ENCODE measurements at places on chromosomes 6 and 20. TPM values are rescaled to one million over a fixed set of nuclear protein-coding genes. Genes with fewer than 3 reads are reported as not detected.

Gene FHL5
- not detected for total RNA-seq

Gene ZSCAN23
- 0.44 TPM for total RNA-seq

Gene GMPR
- 11.8 TPM for total RNA-seq

Gene FAM209A
- total RNA-seq = 1.7 TPM

Gene CFAP206
- not detected for total RNA-seq

Gene WFDC5
- not detected for total RNA-seq

DNA sequence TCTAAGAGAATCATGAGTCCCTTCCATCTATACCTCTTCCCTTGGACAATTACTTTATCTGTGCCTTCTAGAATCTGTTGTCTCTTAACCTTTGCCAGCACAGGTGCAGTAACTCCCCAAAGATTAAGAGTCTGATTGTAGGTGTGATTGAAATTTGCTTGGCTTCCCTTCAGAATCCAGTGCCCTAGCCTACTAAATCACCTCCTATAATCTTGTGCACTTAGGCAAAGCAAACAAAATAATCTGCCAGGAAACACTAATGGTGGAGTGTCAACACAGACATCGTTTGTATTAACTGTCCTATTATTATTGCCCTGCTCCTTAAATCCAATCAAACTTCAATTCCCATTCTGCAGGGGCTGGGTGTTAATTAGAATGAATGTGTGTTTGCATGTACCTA, 28.0 kb downstream of the ID4 start:
- H3K27ac ChIP-seq = no peak overlapping the region
- no peaks in the 10 kb centered on the region for H3K4me1 ChIP-seq
- H3K27me3 ChIP-seq = no peaks in the 10 kb centered on the region
- DNase-seq = no peak

DNA sequence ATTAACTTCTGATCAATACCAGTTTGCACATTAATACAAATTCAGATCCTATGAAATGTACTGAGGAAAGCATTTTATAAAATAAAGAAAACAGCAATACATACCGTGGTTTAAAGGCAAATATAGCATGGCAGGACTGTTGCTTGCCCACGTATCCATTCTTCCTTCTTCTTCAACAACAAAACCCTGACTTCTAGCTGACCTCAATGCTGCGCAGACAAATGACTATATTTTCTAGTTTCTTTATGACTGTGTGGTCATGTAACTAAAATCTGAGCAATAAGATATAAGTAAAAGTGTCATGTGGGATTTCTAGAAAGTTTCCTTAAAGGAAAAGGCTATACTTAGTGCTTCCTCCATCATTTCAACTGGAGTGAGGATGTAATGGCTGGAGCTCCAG, 85.0 kb downstream of the CDC40 start:
- no peaks in the 10 kb centered on the region for H3K4me1 ChIP-seq
- no peaks in the 10 kb centered on the region for H3K27me3 ChIP-seq
- no peak overlapping the region for H3K27ac ChIP-seq
- no peaks in the 10 kb centered on the region for H3K36me3 ChIP-seq

DNA sequence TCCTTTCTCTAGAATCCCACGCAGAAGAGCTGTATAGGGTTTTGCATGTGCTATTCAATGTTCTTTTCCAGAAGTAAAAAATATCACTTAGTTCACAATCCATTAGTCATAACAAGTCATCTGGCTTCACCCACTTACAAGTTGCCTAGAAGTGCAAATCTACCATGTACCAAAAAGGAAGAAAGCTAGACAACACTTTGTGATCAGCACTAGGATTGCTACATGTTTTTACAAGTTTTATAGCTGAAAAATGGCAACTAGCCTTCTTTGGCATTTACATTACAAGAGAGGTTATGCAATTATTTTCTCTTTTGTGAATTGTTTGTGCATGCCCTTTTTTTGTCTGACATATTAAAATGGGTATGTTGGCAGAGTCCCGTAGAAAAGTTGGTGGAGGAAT, 85.6 kb upstream of the PTPRK start:
- H3K36me3 ChIP-seq = no peaks in the 10 kb centered on the region
- no peaks in the 10 kb centered on the region for H3K4me1 ChIP-seq
- peaks cover 5% of the 10 kb centered on the region for H3K27me3 ChIP-seq
- DNase-seq = no peak

DNA sequence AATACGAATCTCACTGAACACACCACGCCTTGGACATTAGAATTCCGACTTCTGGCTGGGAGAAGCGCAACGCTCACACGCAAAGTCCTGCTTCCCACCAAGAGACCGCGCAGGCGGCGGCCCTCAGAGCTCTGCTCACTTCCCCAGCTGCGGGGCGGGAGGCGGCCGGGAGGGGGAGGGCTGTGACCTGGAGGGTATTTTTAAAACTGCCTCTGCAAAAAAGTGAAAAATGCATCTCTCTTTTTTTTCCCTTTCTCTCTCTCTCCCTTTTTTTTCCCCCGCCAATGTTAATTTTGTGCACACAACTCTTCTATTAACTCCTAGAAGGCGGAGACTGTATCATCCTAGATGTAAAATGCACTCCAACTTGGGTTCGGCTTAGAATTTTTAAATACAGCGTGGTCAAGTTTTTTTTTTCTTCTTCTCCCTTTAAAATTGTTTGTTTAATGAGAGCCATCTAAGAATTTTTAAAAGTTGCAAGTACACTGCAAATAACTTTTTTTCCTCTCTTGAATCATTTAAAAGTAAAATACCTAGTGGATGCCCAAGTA, 66.4 kb downstream of the STX11 start:
- peak overlapping the region; percentile 91 for H3K27ac ChIP-seq
- peaks cover 1% of the 10 kb centered on the region for H3K36me3 ChIP-seq
- peaks cover 3% of the 10 kb centered on the region for H3K27me3 ChIP-seq
- peak overlapping the region; percentile 82 for H3K4me3 ChIP-seq

GRCh38 chr6:117483004-117483644, 650 bp downstream of the DCBLD1 start:
- peaks cover 34% of the 10 kb centered on the region for H3K27me3 ChIP-seq
- H3K36me3 ChIP-seq = peaks cover 6% of the 10 kb centered on the region
- H3K27ac ChIP-seq = peak overlapping the region; percentile 68
- peak; percentile 46 for DNase-seq

DNA sequence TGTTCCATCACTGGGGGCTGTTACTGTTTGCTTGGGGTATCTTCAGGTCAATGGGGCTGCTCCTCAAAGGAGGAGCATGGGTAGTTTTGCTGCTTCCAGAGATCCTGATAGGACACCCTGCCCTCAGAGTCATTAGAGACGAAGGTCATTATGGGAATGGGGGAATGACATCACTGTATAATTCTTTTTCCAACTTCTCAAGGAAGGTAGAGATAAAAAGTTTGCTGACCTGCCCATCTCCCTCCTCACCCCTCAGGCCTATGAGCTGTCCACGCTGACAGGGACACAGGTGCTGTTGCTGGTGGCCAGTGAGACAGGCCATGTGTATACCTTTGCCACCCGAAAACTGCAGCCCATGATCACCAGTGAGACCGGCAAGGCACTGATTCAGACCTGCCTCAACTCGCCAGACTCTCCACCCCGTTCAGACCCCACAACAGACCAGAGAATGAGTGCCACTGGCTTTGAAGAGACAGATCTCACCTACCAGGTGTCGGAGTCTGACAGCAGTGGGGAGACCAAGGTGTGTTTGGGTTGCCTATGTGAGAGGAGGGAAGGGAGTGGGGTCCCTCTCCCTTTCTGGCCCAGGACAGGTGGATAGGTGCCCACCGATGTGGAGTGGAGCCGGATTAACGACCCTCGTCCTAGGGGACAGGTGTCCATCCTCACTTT, 2.7 kb downstream of the SRF start:
- peak; percentile 55 for DNase-seq
- H3K36me3 ChIP-seq = peaks cover 34% of the 10 kb centered on the region
- H3K4me3 ChIP-seq = peak overlapping the region; percentile 100
- H3K27me3 ChIP-seq = no peaks in the 10 kb centered on the region
- H3K27ac ChIP-seq = peak overlapping the region; percentile 91

GRCh38 chr20:51678026-51678697, 90.0 kb downstream of the ATP9A start:
- no peak overlapping the region for H3K4me3 ChIP-seq
- no peaks in the 10 kb centered on the region for H3K36me3 ChIP-seq
- H3K27ac ChIP-seq = no peak overlapping the region
- DNase-seq = no peak
- H3K4me1 ChIP-seq = no peaks in the 10 kb centered on the region

DNA sequence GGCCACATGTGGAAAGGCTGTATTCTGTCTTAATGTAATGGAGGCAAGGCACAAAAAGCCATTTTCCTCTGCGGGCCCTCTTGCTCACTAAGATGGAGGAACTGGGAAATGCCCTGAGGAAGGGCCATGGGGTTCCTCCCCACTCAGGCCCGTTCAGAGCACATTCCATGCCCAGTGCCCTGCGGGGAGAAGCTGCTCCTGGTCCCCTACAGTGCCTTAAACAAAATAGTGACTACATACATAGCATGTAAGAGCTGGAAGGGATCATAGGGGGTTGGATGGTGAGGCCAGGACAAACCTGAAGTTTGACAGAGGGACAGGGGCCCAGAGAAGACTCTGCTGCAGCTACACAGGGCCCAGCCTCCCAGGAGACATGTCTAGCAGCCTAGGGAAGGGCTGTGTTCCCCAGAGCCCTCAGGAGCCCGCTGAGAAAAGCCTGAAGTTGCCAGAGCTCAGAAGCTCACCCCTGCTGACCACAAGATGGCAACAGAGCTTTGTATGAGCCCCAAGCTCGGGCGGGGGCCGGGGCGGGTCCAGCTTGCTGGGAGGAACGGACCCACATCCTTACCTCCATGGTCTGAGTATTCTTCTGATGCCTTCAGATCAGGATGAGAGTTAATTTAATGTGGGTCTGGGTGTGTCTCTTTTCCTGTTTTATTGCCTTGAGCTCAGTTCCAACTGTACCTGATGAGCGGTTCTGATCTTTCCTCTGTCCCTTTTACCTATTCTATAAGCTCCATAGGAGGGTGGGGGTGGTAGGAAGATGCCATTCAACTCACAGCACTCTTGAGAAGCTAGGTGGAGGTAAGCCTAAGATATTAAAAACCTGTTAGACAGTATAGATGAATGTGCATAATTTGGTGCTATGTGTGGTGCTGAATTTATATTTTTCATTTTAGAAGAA, 242.9 kb downstream of the CDC5L start:
- peaks cover 10% of the 10 kb centered on the region for H3K4me1 ChIP-seq
- DNase-seq = peak; percentile 59
- H3K27me3 ChIP-seq = peaks cover 9% of the 10 kb centered on the region
- H3K36me3 ChIP-seq = no peaks in the 10 kb centered on the region

DNA sequence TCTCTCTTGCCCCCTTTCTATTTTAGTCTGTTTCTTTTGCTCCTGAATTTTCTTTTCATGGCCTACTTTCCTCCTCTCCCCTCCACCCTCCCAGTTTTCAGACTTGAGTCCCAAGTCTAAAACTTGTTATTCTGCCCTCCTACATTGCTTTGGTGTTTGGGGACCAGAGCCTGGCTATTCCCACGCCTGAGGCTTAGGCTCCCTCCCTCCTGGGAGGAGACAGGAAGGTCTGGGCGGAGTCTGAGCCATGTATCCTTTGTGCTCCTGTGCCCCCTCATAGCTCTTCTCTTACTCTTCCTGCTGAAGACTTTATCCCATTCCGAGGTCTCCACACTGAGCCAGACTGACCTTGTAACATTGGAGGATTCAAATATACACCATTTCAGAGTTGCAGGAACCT, 69.5 kb downstream of the DAAM2 start:
- no peaks in the 10 kb centered on the region for H3K4me1 ChIP-seq
- no peak overlapping the region for H3K27ac ChIP-seq

GRCh38 chr20:24637087-24637486, 167.7 kb downstream of the SYNDIG1 start:
- H3K4me1 ChIP-seq = no peaks in the 10 kb centered on the region
- H3K27me3 ChIP-seq = peaks cover 13% of the 10 kb centered on the region
- no peak overlapping the region for H3K4me3 ChIP-seq
- no peak overlapping the region for H3K27ac ChIP-seq
- H3K36me3 ChIP-seq = no peaks in the 10 kb centered on the region

DNA sequence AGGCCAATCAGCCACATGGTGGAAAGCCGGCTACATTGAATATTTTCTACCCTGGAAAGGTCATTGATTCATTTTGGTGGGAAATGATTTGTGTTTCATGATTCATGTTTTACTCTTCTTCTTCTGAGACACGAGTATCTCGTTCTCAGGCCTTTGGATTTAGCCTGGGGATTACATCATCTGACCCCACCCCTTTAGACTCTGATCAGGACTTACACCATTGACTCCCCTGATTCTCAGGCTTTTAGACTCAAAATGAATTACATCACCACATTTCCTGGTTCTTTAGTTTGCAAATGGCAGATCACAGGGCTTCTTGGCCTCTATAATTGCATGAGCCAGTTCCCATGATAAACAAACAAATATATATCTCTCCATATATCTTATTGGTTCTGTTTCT, 228.8 kb downstream of the ADGRG6 start:
- DNase-seq = no peak
- H3K4me1 ChIP-seq = no peaks in the 10 kb centered on the region
- no peak overlapping the region for H3K4me3 ChIP-seq
- H3K36me3 ChIP-seq = peaks cover 2% of the 10 kb centered on the region

GRCh38 chr6:157953580-157954091, 28.0 kb upstream of the SYNJ2 start:
- no peak overlapping the region for H3K27ac ChIP-seq
- no peak overlapping the region for H3K4me3 ChIP-seq
- H3K4me1 ChIP-seq = no peaks in the 10 kb centered on the region
- no peak for DNase-seq
- peaks cover 5% of the 10 kb centered on the region for H3K36me3 ChIP-seq

DNA sequence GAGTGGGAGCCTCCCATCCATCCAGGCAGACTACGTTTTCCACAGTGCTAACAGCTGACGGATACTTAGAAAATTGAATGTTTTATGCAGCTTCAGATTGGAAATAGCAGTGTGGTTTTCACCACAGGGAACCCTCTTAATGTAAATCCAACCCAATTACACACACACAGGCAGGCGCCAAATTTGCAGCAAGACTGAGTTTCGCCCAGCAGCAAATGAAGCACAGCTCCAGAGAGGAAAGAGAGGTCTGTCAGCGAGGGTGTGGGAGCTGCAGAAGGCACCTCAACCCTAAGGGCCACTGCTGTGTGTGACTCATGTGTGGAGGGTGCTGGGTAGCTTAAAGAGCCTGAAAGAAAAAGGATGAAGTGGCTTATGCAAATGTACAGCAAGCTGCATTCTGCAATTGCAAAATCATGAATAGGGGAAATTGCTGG, 365.7 kb downstream of the MAFB start:
- DNase-seq = no peak
- no peaks in the 10 kb centered on the region for H3K4me1 ChIP-seq
- H3K27ac ChIP-seq = no peak overlapping the region
- H3K4me3 ChIP-seq = no peak overlapping the region
- no peaks in the 10 kb centered on the region for H3K36me3 ChIP-seq

GRCh38 chr6:25124216-25124715, 154.9 kb upstream of the CARMIL1 start:
- peaks cover 60% of the 10 kb centered on the region for H3K4me1 ChIP-seq
- H3K4me3 ChIP-seq = no peak overlapping the region
- no peaks in the 10 kb centered on the region for H3K27me3 ChIP-seq

- no peak overlapping the region for H3K4me3 ChIP-seq
- no peaks in the 10 kb centered on the region for H3K36me3 ChIP-seq
- H3K27ac ChIP-seq = no peak overlapping the region
- DNase-seq = no peak
- no peaks in the 10 kb centered on the region for H3K4me1 ChIP-seq
Observed at GRCh38 chr6:82576284-82576683, 212.7 kb downstream of the TPBG start.

Data from activated CD8-positive, alpha-beta memory T cell treated with anti-CD3 and anti-CD28 coated beads, Interleukin-2, amount 10 ng/mL, durations not matched to agents 7 days and 5 days (primary cell).